ENCODE measurements at places on chromosomes 1 and 21.
A peak's percentile ranks its signal among the peaks of the same experiment; 100 is the strongest.

GRCh38 chr1:170067253-170067819 lies 7.2 kb downstream of the KIFAP3 start:
- DNase-seq, result no peak

DNA sequence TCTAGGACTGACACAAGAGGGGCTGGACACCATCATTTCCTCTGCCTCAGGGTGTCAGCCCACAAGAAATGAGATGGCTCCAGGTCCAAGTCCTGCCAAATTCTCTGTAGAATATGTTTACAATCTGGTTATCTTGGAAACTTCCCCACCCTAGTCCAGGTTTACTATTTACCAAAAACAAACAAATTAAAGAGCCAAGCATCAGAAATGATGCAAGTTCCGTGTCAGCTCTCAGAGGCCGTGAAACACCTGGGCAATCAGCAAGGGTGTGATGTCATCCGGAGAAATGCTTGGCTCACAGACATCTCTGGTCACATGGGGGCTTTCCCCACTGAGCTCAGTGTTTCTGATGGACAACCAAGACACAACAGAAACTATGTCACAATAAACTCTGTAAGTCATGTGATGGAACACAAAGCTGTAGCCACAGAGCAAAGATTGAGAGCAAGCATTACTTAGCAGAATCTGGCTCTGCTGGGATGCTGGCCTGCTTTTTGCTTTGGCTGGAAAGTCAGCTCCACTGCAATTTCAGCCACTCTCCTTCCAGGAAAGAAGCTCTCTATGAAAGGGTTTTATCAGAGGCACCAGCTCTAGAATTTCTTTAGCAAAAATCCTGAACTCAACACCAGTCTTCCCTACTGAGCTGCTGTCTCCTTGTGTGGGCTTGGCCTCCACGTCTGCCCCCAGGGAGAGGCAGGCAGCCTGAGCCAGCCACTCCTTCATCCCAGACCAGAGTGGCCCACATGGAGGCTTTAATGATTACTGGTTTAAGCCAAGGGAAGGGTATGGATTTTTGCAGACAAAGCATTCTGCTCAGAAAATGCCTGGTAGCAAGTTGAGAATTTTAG lies 55.9 kb downstream of the NENF start:
- peak; percentile 76 for DNase-seq

- peak; percentile 62 for DNase-seq
These were observed 1.2 kb downstream of the LMNA start for GRCh38 chr1:156115514-156116374.

GRCh38 chr1:18557621-18558465 lies 72.8 kb upstream of the PAX7 start:
- DNase-seq, result peak; percentile 77

- peak; percentile 85 for DNase-seq
These were observed 6.3 kb downstream of the CELF3 start for GRCh38 chr1:151710187-151710840.

DNA sequence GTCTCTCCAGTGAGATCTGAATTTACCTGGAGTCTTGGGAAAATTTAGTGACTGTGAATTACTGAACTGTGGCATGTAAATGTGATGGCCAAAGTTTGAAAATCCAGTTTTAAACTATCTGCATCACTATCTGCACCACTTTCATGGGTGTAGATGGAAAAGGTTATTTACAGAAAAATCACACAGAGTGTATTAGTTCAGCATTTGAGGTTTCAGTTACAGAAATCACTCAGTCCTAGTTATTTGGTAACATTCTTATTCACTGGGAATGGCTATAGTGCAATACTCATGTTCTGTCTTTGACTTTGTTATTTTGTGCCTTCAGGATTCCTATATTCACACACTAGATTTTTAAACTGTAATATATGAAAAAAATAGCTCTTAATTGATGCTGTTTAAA lies 60.6 kb upstream of the IFI44L start:
- DNase-seq, result no peak

GRCh38 chr1:155013632-155014031 lies 11.0 kb downstream of the ZBTB7B start:
- no peak for DNase-seq

DNA sequence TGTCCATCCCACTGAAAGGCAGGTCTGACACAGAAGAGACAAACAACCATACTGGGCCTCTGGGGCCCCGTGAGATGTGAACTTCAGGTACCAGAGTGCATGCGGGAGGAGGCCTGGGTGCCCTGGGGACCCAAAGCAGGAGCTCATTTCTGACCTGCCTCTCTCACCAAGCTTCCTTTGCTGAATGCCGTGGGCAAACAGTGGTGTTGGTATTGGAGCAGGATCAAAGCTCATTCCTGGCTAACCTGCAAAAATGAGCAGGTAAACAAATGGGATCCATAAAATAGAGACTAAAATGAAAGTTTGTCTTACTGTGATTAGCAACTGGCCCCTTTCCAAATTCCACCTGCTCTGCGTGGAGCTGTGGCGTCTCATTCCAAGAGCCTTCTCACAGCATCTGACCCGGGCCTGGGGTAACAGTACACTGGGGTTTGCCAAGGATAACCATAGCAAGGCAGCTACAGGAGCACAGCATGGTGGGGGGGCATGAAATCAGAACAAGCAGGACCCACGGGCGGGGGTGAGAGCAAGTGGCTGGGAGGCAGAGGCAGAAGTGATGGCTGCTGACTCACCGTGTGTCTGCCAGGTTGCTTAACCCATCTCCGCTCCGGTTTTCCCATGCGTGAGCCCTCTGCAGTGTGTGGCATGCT lies 103.6 kb downstream of the KIF26B start:
- DNase-seq, result no peak

- DNase-seq, result no peak
These were observed 114.6 kb downstream of the MRPS6 start for GRCh38 chr21:34187935-34188334.

DNA sequence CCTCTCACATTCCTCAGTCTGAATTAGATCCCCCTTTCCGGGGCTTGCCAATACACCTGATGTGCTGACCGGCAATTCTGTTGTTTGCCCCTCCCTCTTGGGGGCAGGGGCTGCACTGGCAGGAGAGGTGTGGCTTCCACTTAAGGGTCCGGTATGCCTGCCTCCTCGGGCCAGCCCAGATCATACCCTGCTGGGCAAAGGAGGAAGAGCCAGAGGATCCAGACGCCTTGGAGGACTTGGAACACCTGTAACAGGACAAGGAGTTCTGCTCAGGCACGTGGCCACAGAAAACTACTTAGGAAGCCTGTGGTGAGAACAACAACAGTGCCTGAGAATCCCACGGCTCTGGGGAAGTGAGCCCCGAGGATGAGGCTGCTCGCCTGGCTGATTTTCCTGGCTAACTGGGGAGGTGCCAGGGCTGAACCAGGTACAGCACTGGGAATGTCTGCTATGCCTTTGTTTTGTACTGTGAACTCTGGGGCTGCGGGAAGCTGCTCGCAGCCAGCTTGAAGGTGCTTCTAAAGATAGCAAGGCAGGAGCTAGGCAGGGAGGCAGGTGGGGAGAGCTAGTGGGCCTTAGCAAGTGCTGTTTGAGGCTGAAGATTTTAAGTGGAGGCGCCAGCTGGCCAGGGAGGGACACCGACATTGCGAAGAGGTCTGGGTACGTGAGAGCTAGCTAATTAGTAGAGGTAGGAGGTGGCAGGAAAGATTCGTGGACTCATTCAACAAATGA lies at the start of gene SMPDL3B:
TSS of gene SMPDL3B (plus strand) at position 183 of the 732 bp plus-strand sequence. CDS start at position 367, 184 bp downstream.
- DNase-seq, result no peak

GRCh38 chr21:34950980-34951379 lies 98.1 kb downstream of the RUNX1 start:
- DNase-seq, result no peak

- DNase-seq, result no peak
These were observed 250.5 kb upstream of the POGK start for GRCh38 chr1:166588741-166589140.

Measured in putamen (tissue), 1 donor.